ENCODE measurements at places on chromosomes 5 and 9. TPM values are rescaled to one million over a fixed set of nuclear protein-coding genes. Genes with fewer than 3 reads are reported as not detected.

Gene CCL27
- 0.31 TPM for total RNA-seq

DNA sequence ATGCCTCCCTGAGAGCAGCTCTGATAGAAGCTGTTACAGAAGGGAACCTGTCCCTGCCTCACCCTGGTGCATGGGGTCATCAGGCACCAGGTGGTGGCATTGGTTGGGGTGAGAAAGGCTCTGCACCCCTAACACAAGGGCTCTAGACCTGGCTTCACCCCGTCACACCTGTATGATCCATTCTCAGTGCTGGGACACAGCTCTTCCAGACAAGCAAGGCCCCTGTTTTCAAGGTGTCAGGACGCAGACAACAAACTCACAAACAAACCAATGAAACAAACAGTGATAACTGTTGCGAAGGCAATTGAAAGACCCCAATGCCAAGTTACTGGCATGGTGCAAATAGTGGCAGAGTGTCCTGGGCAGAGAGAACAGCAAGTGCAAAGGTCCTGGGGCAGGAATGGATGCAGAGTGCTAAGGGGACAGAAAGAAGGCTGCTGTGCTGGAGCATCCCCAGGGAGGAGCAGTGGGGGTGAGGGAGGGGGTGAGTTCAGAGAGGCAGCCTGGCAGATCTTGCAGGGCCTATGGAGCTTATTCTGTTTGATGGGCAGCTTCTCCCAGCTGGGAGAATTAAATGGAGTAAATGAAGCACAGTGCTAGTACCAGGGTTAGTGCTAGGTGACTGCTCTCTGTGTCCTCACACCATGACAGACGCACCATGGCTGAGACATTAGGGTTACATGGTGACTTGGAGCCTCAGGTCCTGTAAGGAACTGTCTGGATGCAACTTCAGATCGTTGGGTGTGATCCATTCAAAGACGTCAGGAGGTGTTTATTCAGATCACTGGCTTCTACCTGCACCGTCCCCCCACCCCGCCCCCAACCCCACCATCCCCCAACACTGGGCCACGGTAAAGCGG is 67.9 kb upstream of the UNC5A start:
- peaks cover 85% of the 10 kb centered on the region for H3K27me3 ChIP-seq
- no peak for DNase-seq
- H3K36me3 ChIP-seq, result no peaks in the 10 kb centered on the region
- no peak overlapping the region for H3K4me3 ChIP-seq
- no peak overlapping the region for H3K27ac ChIP-seq

Gene GABRA6
- total RNA-seq, result not detected

Gene GPX3
- 41.5 TPM for total RNA-seq

DNA sequence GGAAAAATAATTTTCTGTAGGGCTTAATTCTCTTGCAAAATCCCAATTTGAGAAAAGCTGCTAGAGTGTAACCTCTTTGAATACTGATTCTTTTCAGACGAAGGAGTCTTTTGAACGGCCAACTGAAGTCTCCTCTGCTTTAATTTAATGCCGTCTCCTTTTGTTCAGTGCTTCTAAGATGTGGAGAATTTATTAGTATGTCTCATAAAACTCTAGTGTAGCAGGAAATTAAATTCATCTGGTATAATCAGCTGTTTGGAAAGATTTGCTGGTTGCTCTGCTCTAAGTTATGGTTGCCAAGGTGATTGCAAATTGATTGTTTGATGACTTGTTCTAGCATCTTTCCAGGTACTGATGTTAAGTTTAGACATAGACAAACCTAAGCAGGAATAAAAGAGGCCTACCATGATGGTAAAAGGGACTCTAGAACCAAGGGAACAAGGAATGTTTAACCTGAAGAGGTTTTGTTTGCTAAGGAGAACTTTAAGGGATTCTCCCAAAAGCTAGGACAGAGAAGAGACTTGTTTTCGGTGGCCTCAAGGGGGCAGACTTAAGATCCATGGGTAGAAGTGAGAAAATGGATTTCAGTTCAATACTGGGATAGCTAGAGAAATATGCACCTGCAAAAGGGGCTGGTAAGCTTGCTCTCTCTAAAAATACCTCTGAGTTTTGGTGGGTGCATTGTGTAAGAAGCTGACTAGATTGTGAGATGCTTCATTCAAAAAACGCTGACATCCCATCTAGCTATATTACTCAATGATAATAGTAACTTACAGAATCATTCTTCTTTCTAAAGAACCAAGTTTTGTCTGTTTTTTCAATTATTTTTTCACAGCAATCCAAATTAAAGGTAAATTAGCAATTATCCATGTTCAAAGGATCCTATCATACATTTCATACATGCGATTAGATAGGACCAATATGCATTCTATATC is 5.7 kb upstream of the ADRB2 start:
- H3K27ac ChIP-seq, result no peak overlapping the region
- no peak overlapping the region for H3K4me3 ChIP-seq
- no peaks in the 10 kb centered on the region for H3K36me3 ChIP-seq
- H3K27me3 ChIP-seq, result peaks cover 6% of the 10 kb centered on the region
- H3K4me1 ChIP-seq, result peaks cover 10% of the 10 kb centered on the region

DNA sequence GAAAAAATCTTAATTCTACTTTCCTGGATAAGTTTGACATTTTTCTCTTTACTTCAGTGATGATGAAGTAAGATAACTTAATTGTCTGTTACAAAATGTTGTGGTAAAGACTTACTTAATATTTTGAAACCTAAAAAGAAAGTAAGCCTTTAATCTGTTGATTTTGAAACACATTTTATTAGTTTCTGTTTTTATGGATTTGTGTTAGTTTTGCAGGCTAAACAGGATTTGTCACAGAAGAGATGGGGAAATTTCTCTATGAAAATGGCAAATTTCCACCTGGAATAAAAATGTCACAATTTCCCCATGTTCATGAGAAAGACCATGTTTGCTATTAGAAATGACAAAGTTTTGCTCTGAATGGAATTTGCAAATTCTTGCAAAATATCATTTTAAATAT is 237.1 kb downstream of the RFX3 start:
- H3K27me3 ChIP-seq, result no peaks in the 10 kb centered on the region
- H3K4me3 ChIP-seq, result no peak overlapping the region
- no peaks in the 10 kb centered on the region for H3K4me1 ChIP-seq

Gene PRSS3
- total RNA-seq, result 0.09 TPM

- no peaks in the 10 kb centered on the region for H3K36me3 ChIP-seq
These were observed 249.6 kb upstream of the EDIL3 start for GRCh38 chr5:84634256-84634655.

Gene DMRTA1
- 0.35 TPM for total RNA-seq

DNA sequence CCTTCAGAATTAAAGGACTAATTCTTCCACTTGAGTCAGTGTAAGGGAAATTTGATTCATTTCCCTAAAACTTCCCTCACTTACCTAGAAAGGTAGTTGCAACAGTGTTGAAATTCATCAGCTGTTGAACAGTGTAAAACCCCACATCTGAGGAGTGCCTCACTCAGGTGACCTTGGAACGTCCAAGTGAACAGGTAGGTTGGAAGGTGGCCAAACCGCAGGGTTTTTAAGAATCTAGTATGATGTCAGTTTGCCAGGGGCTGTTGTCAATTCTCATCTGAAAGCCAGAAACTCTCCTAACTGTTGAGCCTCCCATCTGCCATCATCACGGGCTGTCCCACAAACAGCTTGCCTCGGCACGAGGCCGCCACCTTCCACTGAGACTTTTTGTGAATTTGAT is 105.7 kb downstream of the TMEM174 start:
- H3K27me3 ChIP-seq, result peaks cover 31% of the 10 kb centered on the region
- no peak for DNase-seq
- peaks cover 11% of the 10 kb centered on the region for H3K4me1 ChIP-seq
- H3K36me3 ChIP-seq, result no peaks in the 10 kb centered on the region
- no peak overlapping the region for H3K27ac ChIP-seq
- no peak overlapping the region for H3K4me3 ChIP-seq

DNA sequence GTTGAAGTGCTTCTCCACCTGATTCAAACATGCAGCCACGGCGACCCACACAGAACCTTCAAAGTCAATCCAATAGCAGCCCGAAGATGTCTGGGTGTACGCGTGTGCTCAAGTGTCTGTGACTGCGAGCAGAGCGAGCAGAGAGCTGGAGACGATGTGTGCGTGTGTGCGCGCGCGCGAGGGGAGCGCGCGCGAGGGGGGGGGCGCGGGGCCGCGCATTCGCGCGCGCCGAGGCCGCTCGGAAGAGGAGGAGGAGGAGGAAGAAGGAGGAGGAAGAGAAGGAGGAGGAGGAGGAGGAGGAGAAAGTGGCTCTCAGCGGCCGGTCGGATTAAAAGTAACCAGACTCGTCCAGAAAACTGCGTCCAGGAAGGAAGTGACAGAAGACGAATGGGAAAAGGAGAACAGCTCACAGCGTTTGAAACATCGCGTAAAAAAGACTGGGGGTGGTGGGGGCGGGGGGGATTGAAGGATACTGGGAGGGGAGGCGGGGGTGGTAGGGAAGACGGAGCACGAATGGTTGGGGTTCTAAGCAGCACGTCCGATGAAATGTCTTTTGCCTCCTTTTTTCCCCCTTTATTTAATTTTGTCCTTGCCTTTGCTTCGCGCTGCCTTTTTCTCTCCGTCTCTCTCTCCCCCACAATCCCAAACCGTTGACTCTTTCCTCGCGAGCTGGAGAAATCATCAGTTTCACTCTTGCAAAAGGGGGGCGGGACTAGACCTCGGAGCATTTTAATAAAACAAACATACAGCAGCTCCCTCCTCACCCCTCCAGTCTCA is at the start of gene MEF2C:
TSS of gene MEF2C (minus strand) at position 126 of the 777 bp plus-strand sequence. CDS start 59,396 bp downstream, outside the sequence.
- peak; percentile 99 for DNase-seq
- H3K27me3 ChIP-seq, result no peaks in the 10 kb centered on the region
- peak within 1 kb of the TSS; percentile 63 for H3K4me3 ChIP-seq
- no peaks in the 10 kb centered on the region for H3K36me3 ChIP-seq
- peak within 1 kb of the TSS; percentile 97 for H3K27ac ChIP-seq

- H3K27me3 ChIP-seq, result no peaks in the 10 kb centered on the region
- DNase-seq, result no peak
- peaks cover under 1% of the 10 kb centered on the region for H3K36me3 ChIP-seq
- H3K4me1 ChIP-seq, result no peaks in the 10 kb centered on the region
These were observed 91.8 kb downstream of the STX17 start for GRCh38 chr9:99998266-99998665.

DNA sequence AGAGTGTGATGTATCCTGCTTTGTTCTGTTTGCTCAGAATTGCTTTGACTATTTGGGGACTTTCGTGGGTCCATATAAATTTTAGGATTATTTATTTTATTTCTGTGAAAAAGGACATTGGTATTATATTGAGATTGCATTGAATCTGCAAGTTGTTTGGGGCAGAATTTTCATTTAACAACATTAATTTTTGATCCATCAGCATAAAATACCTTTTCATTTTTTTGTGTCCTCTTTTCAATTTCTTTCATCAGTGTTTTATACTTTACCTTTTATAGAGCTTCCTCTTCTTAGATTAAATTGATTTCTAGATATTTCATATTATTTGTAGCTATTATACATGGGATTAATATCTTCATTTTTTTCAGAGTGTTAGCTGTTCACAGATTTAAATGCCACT is 40.8 kb upstream of the FBXL7 start:
- H3K27ac ChIP-seq, result no peak overlapping the region
- H3K27me3 ChIP-seq, result no peaks in the 10 kb centered on the region
- H3K4me1 ChIP-seq, result no peaks in the 10 kb centered on the region
- H3K36me3 ChIP-seq, result no peaks in the 10 kb centered on the region

DNA sequence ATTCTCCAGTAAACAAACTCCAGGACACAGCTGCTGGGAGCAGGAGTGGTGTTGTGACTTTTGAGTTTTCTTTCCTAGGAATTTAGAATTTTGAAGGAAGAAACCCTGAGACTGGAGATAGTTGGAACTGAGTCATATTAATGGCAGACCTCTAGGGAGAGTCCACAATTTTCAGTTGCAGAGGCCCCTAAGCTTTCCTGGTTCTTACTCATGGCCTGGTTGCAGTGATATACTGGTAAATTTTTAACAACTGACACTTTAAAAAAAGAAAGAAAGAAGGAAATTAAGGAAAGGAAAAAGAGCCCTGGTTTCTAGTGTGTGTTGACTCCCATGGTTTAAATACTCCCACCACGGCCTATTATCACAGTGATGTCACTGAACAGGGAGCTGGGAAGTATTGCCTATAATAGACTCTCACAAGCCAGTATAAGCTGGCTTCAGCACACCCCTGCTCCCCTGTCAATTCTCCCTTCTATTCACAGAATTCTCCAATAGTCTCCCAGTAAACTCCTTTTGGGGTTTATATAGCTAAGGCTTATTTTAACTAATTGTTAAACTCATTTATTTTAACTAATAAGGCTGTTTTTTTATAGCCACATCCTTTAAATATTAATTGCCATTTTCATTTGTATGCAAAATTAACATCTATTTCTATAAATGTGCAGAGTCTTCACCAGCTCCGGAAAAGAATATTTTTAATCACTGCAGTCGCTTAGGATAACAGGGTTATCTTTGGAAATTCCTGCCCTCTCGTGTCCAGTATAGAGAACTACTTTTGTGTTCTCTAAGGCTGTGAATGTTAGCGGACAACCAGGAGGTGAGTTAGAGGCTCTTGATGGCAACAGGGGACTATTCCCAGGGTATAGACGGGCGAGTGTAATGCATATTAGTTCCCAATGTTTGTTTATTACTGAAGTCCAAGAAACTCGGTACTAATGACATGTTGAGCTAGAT is 59.7 kb downstream of the GGTA1 start:
- H3K27ac ChIP-seq, result no peak overlapping the region
- no peaks in the 10 kb centered on the region for H3K4me1 ChIP-seq
- H3K36me3 ChIP-seq, result no peaks in the 10 kb centered on the region
- H3K4me3 ChIP-seq, result no peak overlapping the region
- no peaks in the 10 kb centered on the region for H3K27me3 ChIP-seq

DNA sequence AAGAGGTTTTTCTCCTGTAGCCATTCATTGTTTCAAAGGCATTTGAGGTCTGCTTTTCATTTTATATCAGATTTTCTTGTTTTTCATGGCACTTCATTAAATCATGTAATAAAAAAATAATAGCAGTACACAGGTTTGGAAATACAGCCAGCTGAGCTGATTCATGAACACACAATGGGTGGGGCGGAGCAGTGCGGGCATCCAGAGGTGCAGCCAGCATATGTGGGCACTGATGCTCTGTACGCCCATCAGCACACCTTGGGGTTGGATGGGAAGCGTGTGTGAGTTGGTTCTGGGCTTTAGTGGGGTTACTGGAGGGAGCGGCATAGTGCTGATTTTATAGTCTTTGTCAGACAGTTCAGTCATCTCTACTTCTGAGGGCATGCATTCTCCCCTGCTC is 54.2 kb upstream of the IRX4 start:
- H3K27me3 ChIP-seq, result no peaks in the 10 kb centered on the region
- H3K36me3 ChIP-seq, result no peaks in the 10 kb centered on the region
- no peak overlapping the region for H3K4me3 ChIP-seq
- H3K4me1 ChIP-seq, result peaks cover 1% of the 10 kb centered on the region
- no peak overlapping the region for H3K27ac ChIP-seq

- H3K4me3 ChIP-seq, result no peak overlapping the region
- no peaks in the 10 kb centered on the region for H3K36me3 ChIP-seq
- H3K4me1 ChIP-seq, result no peaks in the 10 kb centered on the region
- no peak for DNase-seq
These were observed 155.1 kb downstream of the BNC2 start for GRCh38 chr9:16715404-16715803.

Gene SPATA31C2
- 0.04 TPM for total RNA-seq

Gene ORM2
- total RNA-seq, result not detected

- no peaks in the 10 kb centered on the region for H3K36me3 ChIP-seq
- no peak for DNase-seq
- no peaks in the 10 kb centered on the region for H3K4me1 ChIP-seq
- H3K27ac ChIP-seq, result no peak overlapping the region
These were observed 168.8 kb upstream of the RAI14 start for GRCh38 chr5:34487159-34487879.

Data from muscle of leg (tissue), 16 donors.